ENCODE measurements at places on chromosomes 1 and 21.
A peak's percentile ranks its signal among the peaks of the same experiment; 100 is the strongest.

GRCh38 chr21:44955141-44955797, 15.4 kb downstream of the SLX9 start:
- DNase-seq = no peak

GRCh38 chr1:6308449-6308848, 47.6 kb upstream of the GPR153 start:
- DNase-seq = no peak

DNA sequence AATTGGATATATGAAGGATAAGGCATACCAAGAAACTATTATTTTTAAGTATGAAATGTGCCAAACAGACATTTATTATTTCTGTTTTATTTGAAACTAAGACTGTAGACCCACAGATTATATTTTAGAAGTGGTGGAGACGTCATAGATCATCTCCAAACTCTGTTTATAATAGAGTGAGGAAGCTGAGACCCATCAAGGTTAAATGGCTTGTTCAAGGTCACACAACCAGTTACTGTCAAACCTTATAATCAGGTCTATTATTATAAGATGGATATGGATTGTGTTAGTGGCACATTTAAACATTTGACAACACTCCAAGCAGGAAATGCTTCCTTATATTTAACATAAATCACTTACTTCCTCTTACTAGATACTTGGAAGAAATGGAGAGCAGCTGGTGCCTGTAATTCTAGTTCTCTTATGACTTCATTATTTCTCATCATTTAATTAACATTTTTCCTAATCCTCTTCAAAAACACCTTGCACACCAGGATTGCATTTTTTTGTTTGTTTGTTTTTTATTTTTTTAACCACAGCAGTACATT, 117.0 kb downstream of the NEK7 start:
- no peak for DNase-seq

GRCh38 chr1:16219968-16220500, 7.6 kb upstream of the ARHGEF19 start:
- DNase-seq = no peak

DNA sequence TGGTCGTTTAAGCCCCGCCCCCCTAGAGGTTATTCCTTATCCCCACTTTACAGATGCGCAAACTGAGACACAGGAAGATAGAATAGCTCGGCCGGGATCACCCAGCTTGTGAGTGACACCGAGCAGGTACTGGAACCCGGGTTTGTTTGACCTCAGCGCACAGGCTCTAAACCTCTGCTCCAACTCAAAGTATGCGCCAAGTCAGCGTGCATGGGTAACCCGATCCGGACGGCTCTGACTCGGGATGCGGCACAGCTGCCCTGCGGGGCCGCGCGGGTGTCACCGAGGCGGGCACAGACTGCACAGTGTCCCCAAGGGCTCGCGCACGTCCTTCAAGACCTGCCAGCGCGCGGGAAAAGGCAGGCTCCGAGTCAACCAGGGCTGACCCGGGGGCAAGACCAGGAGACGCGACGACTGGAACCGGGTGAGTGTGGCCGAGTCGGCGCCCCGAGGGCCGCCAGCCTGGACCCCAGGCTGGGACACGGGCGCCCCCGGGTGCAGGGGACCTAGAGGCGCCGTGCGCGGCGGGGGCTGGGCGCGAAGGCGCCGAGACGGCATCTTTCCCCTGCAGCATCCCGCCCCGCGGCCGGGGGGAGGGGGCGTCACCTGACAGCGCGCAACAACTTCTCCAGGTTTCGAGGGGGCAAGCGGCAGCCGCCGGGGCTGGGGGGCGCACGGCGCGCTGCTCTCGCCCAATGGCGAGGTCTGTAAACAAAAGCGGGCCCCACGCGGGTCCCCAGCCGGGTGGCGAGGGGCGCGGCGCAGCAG, 101.9 kb upstream of the SOD1 start:
- DNase-seq = no peak

- no peak for DNase-seq
Observed at GRCh38 chr21:36149788-36150711, 6.6 kb upstream of the DOP1B start.

GRCh38 chr1:16205891-16206546, 6.4 kb downstream of the ARHGEF19 start:
- DNase-seq = no peak

DNA sequence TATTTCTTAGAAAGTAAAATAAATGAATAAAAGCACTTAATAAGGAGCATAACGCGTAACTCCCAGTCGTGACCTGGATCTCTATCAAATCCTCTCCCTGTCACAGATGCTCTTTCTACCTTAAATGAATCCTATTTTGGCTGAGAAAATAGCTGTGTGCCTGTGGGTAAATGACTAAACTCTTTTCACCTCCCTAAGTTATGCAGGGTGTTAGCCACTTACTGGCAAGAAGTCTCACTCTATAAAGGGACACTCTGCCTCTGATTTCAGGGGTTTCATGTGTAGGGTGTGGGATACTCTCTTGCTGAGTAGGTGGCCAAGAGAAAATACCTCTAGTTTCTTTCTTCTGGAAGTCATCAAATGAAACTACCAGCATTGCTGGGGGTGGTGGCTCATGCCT, 24.3 kb upstream of the PPP1R15B start:
- no peak for DNase-seq

GRCh38 chr1:185704181-185704580, 30.0 kb upstream of the HMCN1 start:
- no peak for DNase-seq

- DNase-seq = peak; percentile 17
Observed at GRCh38 chr1:193019442-193020026, 39.6 kb downstream of the UCHL5 start.

GRCh38 chr21:46323227-46323709, 402 bp downstream of the C21orf58 start:
- no peak for DNase-seq

Measured in Panc1 (cell line).